ENCODE measurements at places on chromosomes 11 and 22.

- no peaks in the 10 kb centered on the region for H3K4me1 ChIP-seq
- H3K27me3 ChIP-seq, result peaks cover 12% of the 10 kb centered on the region
- H3K27ac ChIP-seq, result no peak overlapping the region
- DNase-seq, result no peak
- no peak overlapping the region for H3K4me3 ChIP-seq
These were observed 165.3 kb downstream of the TTC28 start for GRCh38 chr22:28514321-28514821.

DNA sequence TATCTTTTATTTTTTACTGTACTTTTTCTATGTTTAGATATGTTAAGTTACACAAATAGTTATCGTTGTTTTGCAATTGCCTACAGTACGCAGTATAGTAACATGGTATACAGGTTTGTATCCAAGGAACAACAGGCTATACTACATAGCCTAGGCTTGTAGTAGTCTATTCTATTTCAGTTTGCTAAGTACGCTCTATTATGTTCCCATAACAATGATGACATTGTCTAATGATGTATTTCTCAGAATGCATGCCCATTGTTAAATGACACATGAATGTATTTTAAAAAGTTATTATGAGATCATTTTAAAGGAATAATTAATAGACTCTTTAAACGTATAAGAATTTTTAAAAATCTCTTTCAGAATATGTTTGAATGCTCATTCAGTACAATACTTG, 696.7 kb upstream of the CCDC90B start:
- no peak for DNase-seq
- H3K36me3 ChIP-seq, result no peaks in the 10 kb centered on the region
- no peaks in the 10 kb centered on the region for H3K27me3 ChIP-seq
- no peaks in the 10 kb centered on the region for H3K4me1 ChIP-seq

DNA sequence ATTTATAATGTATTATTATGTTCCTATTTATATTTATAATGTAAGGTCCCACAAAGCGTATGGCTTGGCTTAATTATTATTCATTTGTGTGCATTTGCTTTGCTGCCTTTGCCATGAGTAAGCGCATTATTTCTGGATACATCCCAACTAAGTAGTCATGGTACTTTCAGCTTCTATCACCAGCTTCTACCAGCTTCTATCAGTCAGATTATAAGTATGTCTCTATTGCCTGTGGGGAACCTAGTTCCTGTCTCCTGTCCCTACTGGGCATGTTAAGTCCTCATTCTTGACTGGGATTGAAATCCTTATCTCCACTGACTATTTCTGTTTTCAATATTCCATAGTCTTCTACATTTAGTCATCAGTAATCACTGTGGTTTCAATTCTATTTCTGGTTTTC, 33.5 kb upstream of the OR10W1 start:
- no peaks in the 10 kb centered on the region for H3K36me3 ChIP-seq
- no peak overlapping the region for H3K4me3 ChIP-seq
- no peak for DNase-seq

DNA sequence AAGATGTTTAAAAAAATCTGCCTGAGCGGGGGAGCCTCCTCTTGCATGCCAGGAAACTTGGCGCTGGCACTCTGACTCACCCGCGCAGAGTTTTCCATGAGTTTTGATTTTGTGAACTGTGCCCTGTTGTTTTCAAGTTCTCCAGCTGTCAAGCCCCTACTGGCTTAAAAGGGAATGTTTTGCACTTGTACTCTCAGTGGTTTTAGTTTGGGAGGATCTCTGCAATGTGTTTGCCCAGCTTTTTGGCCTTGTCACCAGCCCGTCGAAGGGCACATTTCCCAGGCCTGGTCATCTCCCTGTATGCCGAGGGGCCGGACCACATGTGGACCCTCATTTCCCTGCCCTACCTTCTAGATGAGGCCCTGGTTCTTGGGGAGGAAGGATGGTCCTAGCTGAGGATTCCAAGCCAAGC, 12.2 kb downstream of the MRGPRF start:
- no peaks in the 10 kb centered on the region for H3K4me1 ChIP-seq
- no peak for DNase-seq
- no peak overlapping the region for H3K4me3 ChIP-seq
- H3K36me3 ChIP-seq, result peaks cover 5% of the 10 kb centered on the region
- H3K27me3 ChIP-seq, result peaks cover 27% of the 10 kb centered on the region
- H3K27ac ChIP-seq, result no peak overlapping the region

GRCh38 chr11:100712583-100712982, 25.5 kb downstream of the ARHGAP42 start:
- no peak overlapping the region for H3K4me3 ChIP-seq
- H3K27ac ChIP-seq, result no peak overlapping the region
- no peaks in the 10 kb centered on the region for H3K27me3 ChIP-seq
- no peak for DNase-seq
- H3K36me3 ChIP-seq, result no peaks in the 10 kb centered on the region
- no peaks in the 10 kb centered on the region for H3K4me1 ChIP-seq

DNA sequence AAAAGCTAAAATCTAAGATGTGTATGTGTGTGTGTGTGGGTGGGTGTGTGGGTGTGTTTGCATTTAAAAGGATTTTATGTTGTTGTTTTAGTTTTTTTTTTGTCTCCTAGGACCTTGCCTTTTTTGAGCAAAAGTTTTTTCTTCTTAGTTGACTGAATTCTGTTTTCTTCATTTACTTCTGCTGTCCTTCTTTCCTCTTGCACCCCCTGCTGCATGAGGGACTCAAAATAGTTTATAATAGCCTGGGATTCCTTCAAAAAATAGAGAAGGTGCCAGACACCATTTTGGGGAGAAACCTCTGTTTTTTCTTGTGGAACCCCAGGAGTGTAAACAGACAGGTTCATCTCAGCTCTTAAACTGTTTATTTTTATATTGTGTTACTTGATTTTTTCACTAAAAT, 817.7 kb downstream of the TBC1D22A start:
- H3K27me3 ChIP-seq, result peaks cover 23% of the 10 kb centered on the region
- H3K4me3 ChIP-seq, result no peak overlapping the region
- DNase-seq, result no peak
- H3K4me1 ChIP-seq, result no peaks in the 10 kb centered on the region

DNA sequence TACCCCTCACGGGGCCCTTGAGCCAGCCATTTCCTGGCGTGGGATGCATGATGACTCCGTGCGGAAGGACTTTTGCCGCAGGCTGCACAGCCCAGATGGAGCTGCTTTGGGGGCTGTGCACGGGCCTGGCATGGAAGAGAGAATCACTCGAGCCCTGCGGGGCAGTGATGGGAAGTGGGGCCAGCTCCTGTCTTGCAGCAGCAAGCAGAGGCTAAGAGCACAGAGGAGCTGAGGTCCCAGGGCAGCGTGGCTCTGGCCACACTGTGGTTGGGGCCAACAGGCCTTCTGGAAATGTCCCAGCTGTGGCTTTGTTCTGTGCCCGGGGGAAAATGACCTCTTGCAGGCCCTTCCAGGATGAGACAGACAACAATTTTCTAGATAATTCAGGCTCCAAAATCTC, 92.7 kb upstream of the TIMP3 start:
- no peak overlapping the region for H3K27ac ChIP-seq
- DNase-seq, result no peak
- H3K36me3 ChIP-seq, result no peaks in the 10 kb centered on the region
- no peak overlapping the region for H3K4me3 ChIP-seq

DNA sequence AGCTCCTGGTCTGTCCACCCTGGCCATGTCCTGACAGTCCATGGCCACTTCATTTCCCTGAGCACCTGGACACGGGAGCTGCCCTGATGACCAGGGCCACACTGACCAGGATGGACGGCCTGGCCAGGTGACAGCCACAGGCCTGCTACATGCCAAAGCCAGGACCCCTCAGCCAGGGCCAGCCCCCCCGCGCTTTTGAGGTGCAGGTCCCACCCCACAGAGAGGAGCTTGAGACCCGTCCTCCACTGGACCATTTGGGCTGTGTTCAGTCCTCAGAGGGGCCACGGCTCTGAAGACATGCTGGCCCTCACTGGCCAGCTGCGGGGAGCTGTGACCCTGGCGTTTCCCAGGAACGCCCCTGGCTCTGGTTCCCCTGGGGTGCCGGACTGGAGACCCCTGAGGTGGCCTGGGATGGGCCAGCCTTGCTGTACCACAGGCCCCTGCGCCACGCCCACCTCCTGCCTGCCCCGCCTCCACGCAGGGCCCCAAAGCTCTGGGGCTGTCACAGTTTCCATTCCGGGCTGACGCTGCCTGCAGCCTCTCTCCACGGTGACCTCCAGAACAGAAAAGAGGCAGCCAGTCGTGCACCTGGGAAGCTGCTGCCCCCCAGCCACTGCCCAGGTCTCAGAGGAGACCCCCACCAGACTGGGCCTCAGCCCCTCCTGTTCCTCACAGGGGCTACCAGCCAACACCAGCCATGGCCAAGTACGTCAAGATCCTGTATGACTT, 18.2 kb downstream of the EPS8L2 start:
- H3K27ac ChIP-seq, result no peak overlapping the region
- H3K4me3 ChIP-seq, result peak overlapping the region; percentile 28
- H3K27me3 ChIP-seq, result peaks cover 6% of the 10 kb centered on the region
- H3K36me3 ChIP-seq, result peaks cover 2% of the 10 kb centered on the region
- DNase-seq, result no peak
- peaks cover 12% of the 10 kb centered on the region for H3K4me1 ChIP-seq

- H3K27ac ChIP-seq, result peak overlapping the region; percentile 70
- DNase-seq, result no peak
- H3K27me3 ChIP-seq, result no peaks in the 10 kb centered on the region
- peaks cover 17% of the 10 kb centered on the region for H3K4me1 ChIP-seq
- H3K36me3 ChIP-seq, result peaks cover 3% of the 10 kb centered on the region
These were observed 47.8 kb upstream of the PTPRJ start for GRCh38 chr11:47932544-47932943.

- peaks cover 13% of the 10 kb centered on the region for H3K4me1 ChIP-seq
- peaks cover 29% of the 10 kb centered on the region for H3K27me3 ChIP-seq
- no peak for DNase-seq
- peaks cover 2% of the 10 kb centered on the region for H3K36me3 ChIP-seq
- H3K4me3 ChIP-seq, result no peak overlapping the region
These were observed 9.2 kb downstream of the PVALB start for GRCh38 chr22:36807627-36808026.

GRCh38 chr11:65592858-65593517, 2.6 kb downstream of the KCNK7 start:
- no peaks in the 10 kb centered on the region for H3K27me3 ChIP-seq
- H3K4me1 ChIP-seq, result peaks cover 21% of the 10 kb centered on the region
- no peak overlapping the region for H3K4me3 ChIP-seq
- H3K36me3 ChIP-seq, result no peaks in the 10 kb centered on the region
- no peak overlapping the region for H3K27ac ChIP-seq

GRCh38 chr11:83006877-83007330, 64.8 kb downstream of the RAB30 start:
- DNase-seq, result no peak
- H3K4me3 ChIP-seq, result no peak overlapping the region
- H3K27ac ChIP-seq, result no peak overlapping the region

- no peaks in the 10 kb centered on the region for H3K36me3 ChIP-seq
- H3K27me3 ChIP-seq, result no peaks in the 10 kb centered on the region
- H3K4me1 ChIP-seq, result no peaks in the 10 kb centered on the region
- DNase-seq, result no peak
- H3K4me3 ChIP-seq, result no peak overlapping the region
These were observed 396.2 kb downstream of the NTM start for GRCh38 chr11:131766637-131767036.

- no peaks in the 10 kb centered on the region for H3K36me3 ChIP-seq
- DNase-seq, result no peak
- H3K27me3 ChIP-seq, result no peaks in the 10 kb centered on the region
- no peak overlapping the region for H3K27ac ChIP-seq
- H3K4me3 ChIP-seq, result no peak overlapping the region
- no peaks in the 10 kb centered on the region for H3K4me1 ChIP-seq
These were observed 13.2 kb upstream of the OR4C12 start for GRCh38 chr11:49995565-49995964.

DNA sequence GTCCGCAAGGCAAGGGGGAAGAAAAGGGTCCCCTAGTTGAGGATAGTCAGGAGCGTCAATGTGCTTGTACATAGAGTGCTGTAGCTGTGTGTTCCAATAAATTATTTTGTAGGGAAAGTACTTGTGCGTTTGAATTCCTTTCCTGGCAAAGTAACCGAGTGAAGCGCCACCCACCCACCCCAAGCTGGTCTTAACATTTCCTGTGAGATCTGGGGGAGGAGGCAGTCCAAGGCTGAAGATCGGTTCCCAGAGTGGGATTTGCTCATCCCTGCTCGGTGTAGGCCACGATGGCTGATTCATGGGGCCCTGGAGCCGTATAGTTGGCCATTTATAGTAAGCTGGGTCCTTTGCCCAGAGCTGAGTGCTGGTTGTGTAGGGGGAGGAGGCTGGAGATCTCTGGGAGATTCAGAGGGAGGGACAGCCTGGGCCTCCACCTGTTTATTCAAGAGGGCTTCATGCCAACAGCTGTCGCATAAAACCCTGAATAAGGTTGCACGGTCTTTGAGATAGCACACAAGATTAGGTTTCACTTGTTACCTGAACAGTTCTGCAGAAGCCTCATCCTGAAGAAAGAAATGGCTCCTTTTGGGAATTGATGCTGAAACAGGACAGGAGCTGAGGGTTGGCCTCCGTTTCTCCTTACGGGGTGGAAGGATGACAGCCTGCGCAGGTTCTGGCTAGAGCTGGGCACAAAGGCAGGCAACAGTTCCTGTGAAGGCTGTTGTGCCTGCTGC, 2.4 kb downstream of the ATF4 start:
- DNase-seq, result no peak
- H3K4me1 ChIP-seq, result peaks cover 51% of the 10 kb centered on the region
- H3K36me3 ChIP-seq, result peaks cover 10% of the 10 kb centered on the region
- no peaks in the 10 kb centered on the region for H3K27me3 ChIP-seq
- peak overlapping the region; percentile 97 for H3K4me3 ChIP-seq

- H3K27me3 ChIP-seq, result peaks cover 37% of the 10 kb centered on the region
- H3K27ac ChIP-seq, result peak overlapping the region; percentile 82
- H3K4me1 ChIP-seq, result peaks cover 20% of the 10 kb centered on the region
- peak overlapping the region; percentile 97 for H3K4me3 ChIP-seq
- no peak for DNase-seq
These were observed 2.0 kb downstream of the NAV2 start for GRCh38 chr11:19714387-19715363.

DNA sequence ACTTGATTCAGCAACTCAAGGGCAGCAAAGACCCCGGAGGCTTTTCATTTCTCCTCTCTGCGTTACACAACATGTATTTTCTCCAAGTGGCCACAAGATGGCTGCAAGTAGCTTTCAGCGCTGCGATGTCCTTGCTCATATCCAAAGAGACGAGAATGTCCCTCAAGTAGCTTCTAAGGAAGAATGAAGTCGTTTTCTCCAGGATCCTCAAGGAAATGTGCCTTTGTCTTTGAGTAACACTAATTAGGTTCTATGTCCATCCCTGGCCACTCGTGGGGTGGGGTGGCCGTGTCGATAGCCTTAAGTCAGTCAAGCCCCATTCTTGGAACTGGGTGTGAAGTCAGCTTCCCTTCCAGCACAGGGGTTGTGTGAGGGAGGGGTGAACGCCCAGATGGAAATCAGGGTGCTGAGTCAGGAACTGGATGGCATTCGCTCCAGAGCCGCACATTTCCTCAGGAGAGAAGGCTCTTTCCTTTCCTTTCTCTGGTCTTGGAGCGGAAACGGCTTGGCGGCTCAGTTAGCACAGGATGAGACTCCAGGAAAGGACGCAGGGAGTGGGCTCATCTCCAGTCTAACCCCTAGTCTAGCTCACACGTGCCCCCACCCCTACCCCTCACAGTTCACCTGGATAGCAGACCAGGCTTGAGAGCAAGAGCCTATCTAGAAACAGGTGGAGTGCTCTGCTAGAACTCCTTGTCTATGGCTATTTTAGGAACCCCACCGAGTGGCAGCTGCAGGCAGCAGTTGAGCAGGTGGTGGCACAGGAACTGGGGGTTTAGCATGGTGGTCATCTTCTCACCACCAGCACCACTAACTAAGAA, 44.3 kb downstream of the NNMT start:
- peaks cover 15% of the 10 kb centered on the region for H3K4me1 ChIP-seq
- no peak for DNase-seq
- H3K27ac ChIP-seq, result no peak overlapping the region

All from T-helper 17 cell (primary cell).